ENCODE measurements at places on chromosomes 12 and 14.

- DNase-seq, result no peak
Measured at GRCh38 chr14:92215579-92215978, 93.8 kb downstream of the CPSF2 start.

GRCh38 chr12:10268037-10268436, 39.6 kb upstream of the KLRD1 start:
- no peak for DNase-seq

DNA sequence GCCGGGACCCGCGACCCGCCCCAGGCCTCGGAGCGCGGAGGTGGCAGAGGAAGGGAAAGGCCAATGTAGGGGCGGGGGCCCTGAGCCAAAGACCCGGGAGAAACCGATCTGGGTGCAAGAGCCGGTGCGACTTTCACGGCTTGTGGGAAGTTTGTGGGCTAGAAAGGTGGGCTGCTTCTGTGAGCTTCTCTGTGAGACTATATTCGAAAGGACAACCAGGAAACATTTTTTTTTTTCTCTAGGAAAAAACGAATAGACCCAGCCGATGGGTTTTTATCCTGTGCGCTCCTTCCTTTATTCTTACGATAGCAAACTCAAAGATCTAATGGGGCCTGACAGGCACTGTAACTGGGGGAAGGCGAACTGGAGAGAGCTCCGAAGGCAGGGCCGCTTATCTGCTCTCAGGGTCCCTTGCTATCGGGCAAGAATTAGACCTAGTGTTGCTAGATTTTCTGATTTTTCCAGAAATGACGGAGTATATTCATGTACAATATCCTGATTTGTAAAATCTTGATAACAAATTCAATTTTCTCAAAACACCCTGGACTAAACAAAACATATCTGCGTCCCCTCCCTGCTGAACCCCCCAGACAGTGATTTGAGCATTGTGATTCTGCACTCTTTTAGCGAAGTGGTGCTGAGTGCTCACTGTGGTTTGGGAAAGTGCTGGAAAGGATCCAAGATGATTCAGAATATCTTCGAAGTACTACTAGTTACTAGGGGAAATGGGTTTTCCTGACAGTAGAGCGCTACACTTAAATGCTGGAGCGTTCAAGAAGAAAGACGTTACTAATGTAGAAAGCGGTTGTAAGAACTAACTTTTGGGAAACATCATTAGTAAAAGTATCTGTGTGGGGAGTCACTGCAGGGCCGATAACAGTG, 563 bp upstream of the STXBP6 start:
- DNase-seq, result no peak

DNA sequence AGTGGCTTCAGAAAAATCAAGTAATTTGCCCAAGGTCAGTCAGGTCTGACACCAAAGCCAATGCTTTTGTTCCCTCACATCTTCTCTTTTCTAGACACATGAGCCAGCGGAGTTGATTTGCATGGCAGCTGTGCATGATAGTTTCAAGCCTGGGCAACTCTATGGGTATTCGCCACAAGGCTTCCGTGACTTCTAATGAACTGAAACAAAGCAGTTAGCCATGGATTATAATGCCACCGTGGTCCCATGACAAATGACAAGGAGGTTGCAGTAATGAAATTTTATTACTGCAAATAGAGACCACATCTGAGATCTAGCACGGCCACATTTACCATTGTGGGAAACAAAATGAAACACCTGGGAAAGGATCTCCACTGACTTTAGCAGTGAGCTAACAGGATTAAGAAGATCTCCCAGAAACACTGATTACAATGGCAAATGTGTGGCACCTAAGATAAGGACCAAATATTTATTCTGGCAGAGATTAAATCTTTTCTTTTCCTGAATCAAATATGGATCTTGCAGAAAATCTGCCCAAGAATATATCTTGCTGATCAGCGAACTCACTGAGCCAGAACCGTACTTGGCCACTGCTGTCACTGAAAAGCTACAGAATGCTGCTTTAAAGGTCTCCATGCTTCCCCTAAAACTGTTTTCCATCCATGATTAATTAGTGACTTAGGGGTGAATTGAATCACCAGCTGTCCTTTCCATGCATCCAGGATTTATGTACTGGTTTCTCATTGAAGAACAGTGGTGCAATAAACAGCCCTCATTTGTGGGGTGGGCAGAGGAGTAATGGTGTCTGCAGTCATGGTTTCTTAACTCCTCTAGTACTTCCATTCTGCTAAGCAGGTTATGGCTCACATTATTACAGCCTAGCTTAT, 551.0 kb downstream of the DIO2 start:
- DNase-seq, result no peak

GRCh38 chr12:66863276-66863675, 184.4 kb upstream of the GRIP1 start:
- no peak for DNase-seq

DNA sequence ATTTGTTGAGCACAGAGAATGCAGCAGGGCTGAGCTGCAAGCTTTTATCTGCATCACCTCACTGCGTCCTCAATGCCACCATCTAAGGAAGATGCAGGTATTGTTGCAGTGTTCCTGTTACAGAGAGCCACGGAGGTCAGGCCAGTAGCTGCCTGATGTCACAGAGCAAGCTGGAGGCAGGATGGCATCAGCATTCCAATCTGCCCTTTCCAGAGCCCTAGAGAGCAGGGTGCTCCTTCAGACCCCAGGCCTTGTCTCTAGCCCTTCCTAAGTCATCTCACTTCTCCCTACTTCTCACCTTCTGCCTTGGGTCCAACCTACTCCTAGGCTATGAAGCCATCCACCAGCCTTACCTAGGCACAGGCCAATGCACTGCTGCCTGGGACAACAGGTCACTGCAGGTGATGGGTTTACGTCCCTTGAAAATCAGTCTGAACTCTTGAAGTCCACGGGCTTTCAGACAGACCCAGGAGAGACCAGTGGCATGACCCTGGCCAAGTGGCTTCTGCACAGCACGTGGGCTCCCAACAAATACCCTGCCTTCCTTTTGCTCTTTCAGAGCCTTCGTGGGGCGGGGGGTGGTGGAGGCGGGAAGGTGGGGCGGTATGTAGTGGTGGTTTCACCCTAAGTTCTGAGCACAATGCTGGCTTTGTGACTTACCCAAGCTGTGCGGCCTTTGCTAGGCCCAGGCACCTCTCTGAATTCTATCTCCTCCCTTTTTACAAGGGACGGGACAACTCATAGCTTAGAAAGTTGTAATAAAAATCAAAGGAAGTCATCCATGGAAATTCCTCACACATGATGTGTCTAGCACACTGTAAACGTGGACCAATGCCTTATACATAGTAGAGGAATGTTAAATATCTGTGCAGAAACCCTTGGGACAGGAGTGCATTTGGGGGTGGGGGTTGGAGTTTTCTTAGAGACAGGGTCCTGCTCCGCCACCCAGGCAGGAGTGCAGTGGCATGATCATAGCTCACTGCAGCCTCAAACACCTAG, 136.0 kb downstream of the KSR2 start:
- no peak for DNase-seq

DNA sequence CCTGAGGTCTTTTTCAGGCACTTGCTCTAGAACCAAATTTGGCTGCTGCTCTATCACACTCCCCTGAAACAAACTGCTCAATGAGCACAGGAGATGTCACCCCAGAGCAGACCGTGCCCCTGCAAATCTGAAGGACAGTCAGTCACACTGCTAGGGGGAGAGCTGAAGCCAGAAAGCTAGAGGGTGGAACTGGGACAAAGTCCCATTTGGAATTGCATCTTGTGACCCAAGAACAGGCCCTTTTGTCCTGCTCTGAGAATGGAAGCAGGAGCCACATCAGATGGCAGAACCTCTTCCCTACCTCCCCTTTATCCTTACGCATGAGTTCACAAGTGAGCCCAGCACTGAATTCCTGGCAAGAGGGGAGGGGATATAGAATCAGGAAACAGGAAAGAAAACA, 64.7 kb downstream of the MAP3K9 start:
- no peak for DNase-seq

DNA sequence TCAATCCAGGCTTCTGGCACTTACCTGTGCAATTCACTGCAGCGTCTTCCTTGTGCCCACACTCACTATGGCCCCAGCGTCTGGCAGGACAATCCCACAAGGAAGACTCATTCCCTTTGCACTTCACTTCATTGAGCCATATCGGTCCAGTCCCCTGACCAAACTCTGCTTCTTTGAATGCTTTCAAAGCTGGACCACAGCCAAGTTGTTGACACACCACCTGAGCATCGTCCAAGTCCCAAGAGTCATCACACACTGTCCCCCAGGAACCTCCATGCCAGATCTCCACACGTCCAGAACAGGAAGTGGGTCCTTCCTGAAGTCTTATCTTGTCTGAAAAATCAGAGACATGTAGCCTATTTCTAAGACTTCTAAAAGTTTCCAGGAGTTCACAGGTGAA, 20.2 kb downstream of the CD163 start:
- DNase-seq, result no peak

Data from effector CD8-positive, alpha-beta T cell (primary cell).